HFFc6 (cell line): ENCODE measurements at places on chromosomes 2 and 18. TPM values are rescaled to one million over a fixed set of nuclear protein-coding genes. Genes with fewer than 3 reads are reported as not detected.

Gene GALNT5
- total RNA-seq, result 27.6 to 63.7 TPM (median 40.9 TPM) in 3 replicates

Gene HNMT
- 0.36 to 1.9 TPM (median 1.5 TPM) in 3 replicates for total RNA-seq

Gene TBR1
- 0.02 TPM in 1 of 3 replicates, not detected in the others for total RNA-seq

DNA sequence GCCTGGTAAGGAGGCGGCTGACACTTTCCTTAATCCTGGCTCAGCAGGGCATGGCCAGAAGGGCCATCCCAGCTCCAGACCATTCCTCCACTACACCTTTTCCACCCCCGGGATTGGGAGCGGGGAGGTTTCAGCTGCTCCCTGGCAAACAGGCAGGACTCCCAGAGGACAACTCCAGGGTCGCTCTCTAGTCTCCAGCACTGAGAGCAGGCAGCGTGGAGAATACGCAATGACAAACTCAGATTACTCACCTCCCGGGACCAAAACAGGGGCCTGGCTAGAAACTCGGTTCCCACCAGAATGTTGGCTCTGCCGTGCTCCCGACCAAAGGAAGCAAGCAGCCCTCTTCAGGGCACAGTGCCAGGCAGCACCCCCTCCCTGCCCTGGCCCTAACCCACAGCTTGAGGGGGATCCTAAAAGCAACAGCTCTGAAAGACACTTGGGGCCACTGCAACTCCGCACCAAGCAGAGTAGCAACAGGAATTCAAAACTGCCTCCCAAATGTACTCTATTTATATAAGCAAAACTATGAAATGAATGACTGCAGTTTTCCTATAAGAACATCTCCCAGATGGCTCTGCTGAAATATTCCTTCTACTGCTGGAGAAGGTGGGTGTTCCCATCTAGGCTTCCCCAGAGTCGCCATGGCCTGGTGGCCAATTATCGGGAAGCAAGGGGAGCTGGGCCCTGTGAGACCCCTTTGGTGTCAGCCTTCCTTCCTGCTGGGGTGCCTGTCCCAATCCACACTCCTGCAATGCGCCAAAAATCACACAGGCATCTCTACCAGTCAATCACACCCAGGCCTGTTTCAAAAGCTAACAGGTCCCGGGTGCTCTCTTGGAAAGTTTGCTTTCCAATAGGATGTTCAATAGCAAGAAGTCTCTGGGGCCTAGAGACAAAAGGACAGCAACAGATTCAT lies 61.2 kb upstream of the POMC start:
- DNase-seq, result no peak
- no peak overlapping the region for H3K27ac ChIP-seq
- H3K27me3 ChIP-seq, result peaks cover 8% of the 10 kb centered on the region; the same call in 1 of the 2 replicates
- peaks cover 11% of the 10 kb centered on the region; the same call in 1 of the 2 replicates for H3K4me1 ChIP-seq
- no peak overlapping the region for H3K4me3 ChIP-seq

DNA sequence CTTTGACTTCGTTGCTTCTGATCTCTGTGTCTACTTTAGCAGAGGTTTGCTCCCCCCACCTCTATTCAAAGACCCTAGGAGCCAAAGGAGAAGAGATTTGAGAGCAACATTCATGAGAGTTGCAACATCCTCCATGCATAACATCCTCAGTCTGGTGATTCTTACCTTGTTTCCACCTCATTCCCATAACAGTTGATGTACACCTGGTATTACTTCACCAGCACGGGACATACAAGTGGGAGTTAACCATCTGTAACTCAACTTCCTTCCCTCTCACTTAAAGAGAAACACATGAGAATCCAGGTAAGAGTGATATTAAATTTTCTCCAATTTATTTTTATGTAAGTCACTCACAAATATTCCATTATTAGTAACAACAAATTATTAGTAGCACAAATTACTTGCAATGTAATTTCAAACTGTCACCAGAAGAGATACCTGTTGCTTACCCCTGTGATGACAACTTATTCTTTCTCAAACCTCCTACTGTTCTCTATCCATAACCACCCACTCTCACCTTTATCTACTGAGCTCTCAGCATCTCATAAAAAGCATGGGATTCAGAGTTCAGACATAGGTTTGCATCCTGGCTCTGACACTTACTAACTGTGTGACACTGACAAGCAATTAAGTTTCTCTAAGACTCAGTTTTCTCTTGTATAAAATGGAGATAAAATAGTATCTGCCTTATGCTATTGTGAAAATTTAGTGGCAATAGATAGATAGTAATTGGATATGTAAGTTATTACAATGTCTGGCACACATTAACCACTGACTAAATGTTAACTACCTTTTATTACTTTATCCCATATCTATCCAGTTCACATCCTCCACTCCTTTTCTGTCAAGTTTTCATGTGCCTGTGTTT lies 184.6 kb upstream of the SRD5A2 start:
- DNase-seq, result no peak
- H3K27ac ChIP-seq, result no peak overlapping the region
- peaks cover 6% of the 10 kb centered on the region; the same call in 1 of the 2 replicates for H3K4me1 ChIP-seq

GRCh38 chr2:178819992-178820391 lies 12.8 kb upstream of the TTN start:
- peaks cover 1% of the 10 kb centered on the region; the same call in 1 of the 2 replicates for H3K27me3 ChIP-seq
- peaks cover 34% of the 10 kb centered on the region for H3K4me1 ChIP-seq
- no peak overlapping the region for H3K4me3 ChIP-seq

DNA sequence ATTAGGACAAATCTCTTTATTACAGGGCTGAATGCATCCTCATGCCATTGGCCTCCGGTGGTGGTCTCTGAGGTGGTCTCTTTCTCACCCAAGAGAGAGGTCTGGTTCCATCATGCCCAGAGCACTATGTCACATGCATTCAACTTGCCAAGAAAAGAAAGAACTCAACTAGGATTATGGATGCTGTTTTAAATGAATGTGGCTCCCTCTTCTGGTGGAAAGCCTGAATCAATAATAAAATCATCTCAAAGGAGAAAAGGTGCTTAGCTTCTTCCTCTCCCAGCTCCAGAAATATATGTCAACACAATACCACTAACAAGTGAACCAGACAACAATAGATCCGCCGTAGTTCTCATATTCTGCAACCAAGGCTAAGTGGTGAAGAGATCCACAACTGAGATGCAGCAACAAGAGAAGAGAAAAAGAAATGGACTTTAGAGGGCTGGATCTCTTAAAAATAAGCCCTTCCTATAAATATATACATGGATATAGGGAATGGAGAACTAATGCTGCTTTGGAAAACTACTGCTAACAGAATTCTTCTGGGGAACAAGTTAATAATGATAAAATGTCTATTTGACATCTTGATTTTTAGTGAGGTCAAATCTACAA lies 396.8 kb downstream of the NCKAP5 start:
- no peak overlapping the region for H3K27ac ChIP-seq
- H3K36me3 ChIP-seq, result no peaks in the 10 kb centered on the region
- H3K4me3 ChIP-seq, result no peak overlapping the region
- peaks cover 34% of the 10 kb centered on the region for H3K4me1 ChIP-seq
- peak; percentile 62 for DNase-seq
- H3K27me3 ChIP-seq, result 0 out of 2 replicates have a peak, but pooled peaks cover 2% of the 10 kb centered on the region

DNA sequence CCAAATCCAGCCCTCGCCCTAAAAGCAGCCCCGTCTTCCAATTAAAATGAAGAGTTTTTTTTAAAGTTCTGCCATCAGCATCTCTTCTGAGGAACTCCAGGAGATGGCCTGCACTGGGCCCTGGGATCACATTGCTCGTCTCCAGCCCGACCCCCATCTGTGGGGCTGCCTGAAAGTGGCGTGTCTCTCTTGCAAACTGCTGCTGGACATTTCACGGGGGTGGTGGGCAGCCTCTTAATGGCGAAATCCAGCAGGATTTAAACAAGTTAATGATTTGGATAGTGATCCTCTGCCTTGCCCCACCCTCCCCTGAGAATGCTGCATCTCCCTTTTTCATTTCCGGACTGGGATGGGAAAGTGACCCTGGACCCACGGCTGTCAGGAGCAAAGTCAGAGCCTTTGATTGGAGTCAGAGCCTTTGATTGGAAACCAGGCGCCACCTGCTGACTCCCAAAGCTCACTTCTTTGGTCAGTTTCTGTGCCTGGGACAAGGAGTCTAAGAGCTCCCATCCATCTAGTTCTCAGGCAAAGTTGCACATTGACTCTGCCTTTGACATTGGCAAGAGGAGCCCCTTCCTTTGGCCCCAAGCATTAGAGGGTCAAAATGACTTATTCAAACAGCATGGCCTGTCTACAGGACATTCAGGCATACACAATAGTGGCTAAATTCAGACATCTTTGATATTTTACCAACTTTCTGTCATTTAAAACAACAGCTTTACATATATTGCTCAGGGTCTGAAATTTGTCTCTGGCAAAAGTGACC lies 155.2 kb downstream of the SH3BP4 start:
- peaks cover 11% of the 10 kb centered on the region for H3K4me1 ChIP-seq
- DNase-seq, result peak; percentile 63
- H3K36me3 ChIP-seq, result no peaks in the 10 kb centered on the region
- no peak overlapping the region for H3K27ac ChIP-seq
- H3K4me3 ChIP-seq, result no peak overlapping the region
